ENCODE measurements at places on chromosomes 3 and 15.

- no peak for DNase-seq
These were observed 58.8 kb downstream of the SLCO2A1 start for GRCh38 chr3:133970916-133971315.

GRCh38 chr3:126476166-126477060 is 722 bp upstream of the ZXDC start:
- DNase-seq: peak; percentile 93

DNA sequence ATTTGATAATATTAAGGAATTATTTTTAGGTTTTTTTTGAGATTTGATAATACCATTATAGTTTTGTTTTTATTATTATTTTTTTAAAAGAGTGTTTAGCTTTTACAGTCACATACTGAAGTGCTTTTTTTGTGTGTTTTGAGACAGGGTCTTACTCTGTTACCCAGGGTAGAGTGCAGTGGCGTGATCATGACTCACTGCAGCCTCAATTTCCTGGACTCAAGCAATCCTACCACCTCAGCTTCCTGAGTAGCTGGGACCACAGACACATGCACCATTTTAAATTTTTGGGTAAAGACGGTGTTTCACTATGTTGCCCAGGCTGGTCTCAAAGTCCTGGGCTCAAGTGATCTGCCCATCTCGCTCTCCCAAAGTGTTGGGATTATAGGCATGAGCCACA is 73.0 kb downstream of the SUMF1 start:
- DNase-seq: no peak

- no peak for DNase-seq
These were observed 193.9 kb downstream of the ZNF621 start for GRCh38 chr3:40718681-40719080.

- DNase-seq: peak; percentile 33
These were observed 116.0 kb upstream of the PRICKLE2 start for GRCh38 chr3:64341296-64341695.

DNA sequence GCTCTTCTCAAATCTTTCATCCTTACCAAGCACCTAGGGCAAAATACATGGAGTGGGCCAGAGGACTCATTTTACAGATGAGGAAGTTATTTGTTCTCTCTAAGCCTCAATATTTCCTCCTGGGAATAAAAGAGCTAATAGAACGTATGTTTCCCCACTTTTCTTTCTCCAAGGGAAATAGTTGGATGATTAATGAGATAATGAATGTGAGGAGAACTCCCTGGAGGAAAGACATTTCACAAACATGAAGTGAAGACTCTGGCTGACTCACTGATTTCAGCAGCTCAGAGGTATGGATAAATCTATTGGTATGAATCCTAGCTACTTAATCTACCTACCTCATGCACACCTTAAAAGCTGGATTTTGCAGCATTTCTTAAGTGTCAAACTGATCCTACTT is 98.4 kb downstream of the ECT2 start:
- DNase-seq: no peak

GRCh38 chr3:32483772-32484171 is 18.9 kb downstream of the CMTM6 start:
- no peak for DNase-seq

DNA sequence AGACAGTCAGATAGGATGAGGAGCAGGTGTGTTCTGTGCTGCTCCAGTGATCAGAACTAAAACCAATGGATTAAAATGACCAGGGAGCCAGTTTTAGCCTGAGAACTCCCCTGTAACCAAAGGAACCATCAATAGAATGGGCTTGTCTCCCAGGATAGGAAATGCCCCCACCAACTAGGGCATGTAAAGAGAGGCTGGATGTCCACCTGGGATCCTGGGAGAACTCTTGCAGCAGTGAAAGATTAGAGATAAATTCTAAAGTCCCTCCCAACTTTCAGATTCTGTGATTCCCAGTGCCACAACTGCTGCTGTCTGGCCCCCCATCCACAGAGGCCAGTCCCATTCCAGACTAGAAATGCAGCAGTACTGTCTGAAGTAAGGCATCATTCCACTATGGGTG is 33.8 kb downstream of the HDC start:
- no peak for DNase-seq

DNA sequence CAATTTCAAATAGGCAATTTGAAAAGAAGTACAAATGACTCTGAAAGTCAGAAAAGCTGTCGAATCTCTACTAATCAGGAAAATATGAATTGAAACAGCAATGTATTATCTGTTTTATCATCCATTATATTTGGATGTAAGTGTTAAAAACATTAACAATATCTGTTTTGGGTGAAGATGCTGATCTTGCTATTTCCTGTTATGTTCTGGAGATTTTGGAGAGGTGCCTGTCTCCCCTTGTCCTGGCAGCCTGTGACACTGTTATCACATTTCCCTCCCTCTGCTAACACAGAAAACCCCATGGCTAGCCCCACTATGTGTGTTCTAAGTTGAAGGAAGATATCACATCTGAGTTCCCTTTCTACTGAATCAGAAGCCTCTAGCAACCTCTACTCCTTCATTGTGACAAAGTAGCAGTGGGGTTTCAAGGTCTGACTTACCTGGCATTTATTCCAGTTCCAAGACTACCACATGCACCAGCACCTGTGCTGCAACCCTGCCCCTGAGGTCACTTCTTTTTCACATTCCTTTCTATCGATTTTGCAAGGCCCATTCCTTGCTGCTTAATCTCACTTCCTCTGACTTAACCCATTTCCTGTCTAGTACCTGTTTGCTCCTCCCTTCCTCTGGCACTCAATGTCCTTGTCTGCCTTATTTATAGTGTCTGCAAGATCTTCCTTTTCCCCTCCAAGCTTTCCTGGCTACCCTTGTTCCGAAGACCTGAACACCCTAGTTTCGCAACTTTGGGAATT is 95.5 kb upstream of the COL8A1 start:
- no peak for DNase-seq

DNA sequence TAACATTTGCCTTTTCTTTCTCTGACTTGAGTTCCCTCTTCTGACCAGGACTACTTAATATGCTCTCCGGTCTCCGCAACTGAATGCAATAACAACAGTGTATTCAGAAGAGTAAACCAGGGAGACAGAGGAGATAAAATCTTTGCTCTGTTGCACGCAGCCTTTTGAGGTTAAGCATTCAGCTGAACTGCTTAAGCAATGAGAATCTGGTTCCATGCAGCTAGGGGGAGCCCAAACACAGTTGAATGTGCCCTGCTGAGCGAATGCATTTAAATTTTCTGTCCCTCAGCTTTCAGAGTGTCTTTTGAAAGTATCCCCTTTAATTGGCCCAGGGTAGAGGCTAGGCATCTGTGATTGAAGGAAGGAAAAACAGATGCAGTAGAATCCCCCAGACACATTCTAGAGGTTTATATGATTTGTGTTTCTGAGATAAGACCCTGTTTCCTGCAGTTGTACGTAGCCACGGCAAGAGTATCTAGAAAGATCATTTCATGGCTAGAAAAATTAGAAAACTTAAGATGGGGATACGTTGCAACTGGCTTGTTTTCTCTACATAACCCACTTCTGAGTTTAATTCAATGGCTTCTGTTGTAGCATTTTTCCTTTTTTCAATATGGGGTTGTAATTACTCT is 309.6 kb downstream of the TUSC7 start:
- peak; percentile 48 for DNase-seq

- DNase-seq: no peak
These were observed 63.2 kb downstream of the ILDR1 start for GRCh38 chr3:121958801-121959200.

DNA sequence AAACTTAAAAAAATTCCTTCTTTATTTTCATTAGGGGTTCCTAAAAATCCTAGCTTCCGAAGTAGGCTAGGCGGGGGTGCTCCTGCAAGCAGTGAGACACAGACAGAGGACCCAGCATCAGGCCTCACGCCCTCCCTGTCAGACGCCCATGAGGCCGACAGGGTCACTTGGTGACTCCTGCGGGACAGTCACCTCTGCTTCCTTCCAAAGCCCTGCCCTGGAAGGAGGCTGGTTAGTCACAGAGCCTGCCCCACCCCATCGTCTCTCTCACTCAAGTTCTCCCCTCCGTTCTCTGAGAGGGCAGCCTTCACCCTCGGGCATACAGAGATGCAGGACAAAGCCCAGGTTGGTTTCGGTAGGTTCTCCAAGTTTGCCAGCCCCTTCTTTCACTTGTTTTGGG is 38.6 kb downstream of the EHD4 start:
- DNase-seq: no peak

DNA sequence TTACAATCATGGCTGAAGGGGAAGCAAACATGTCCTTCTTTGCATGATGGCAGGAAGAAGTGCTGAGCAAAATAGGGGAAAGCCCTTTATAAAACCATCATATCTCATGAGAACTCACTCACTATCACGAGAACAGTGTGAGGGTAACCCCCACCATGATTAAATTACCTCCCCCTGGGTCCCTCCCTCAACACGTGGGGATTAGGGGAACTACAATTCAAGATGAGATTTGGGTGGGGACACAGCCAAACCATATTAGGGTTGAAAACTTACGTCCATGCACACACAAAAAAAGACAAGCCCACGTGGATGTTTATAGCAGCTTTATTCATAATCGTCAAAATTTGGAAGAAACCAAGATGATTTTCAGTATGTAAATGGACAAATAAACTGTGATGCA is 72.3 kb downstream of the RPL22L1 start:
- DNase-seq: no peak

DNA sequence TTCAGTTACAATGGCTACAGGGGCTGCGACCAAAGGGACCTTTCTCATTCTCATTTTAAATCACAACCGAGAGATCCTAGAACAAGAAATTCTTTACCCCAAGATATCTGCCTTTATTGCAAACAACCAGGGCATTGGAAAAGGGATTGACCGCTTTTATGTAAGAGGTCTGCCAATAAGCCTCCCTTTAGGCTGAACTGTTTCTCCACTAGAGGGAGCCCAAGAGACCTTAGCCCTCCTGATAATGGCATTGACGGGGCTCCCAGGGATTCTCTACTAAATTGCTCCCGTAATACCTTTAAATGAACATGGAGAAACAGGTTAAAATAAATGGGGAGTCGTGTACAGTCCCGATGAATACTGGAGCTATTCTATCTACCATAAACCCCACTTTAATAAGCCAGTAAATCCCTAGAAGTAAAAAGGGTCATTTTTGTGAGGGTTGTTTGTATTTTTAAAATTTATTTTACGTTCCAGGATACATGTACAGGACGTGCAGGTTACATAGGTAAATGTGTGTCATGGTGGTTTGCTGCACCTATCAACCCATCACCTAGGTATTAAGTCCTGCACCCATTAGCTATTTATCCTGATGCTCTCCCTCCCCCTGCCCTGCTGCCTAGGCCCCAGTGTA is 7.5 kb upstream of the IGSF10 start:
- peak; percentile 64 for DNase-seq

DNA sequence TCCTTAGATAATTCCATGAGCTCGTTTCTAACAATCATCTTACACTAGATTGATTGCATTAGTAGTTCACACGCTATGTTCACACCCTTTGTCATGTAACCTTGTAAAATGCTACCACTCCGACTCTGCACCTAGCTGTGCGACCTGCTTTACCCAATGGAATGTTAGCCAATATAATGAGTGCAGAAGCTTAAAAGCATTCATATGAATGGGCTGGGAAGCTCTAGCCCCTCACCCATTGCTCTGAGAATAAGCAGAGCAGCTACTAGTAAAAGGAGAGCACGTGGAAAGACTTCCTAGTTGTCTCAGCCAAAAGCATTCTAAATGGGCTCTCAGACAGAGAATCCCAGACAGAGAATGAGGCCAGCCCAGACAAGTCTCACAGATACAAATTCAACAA is 410.6 kb upstream of the UBE2E2 start:
- DNase-seq: no peak

DNA sequence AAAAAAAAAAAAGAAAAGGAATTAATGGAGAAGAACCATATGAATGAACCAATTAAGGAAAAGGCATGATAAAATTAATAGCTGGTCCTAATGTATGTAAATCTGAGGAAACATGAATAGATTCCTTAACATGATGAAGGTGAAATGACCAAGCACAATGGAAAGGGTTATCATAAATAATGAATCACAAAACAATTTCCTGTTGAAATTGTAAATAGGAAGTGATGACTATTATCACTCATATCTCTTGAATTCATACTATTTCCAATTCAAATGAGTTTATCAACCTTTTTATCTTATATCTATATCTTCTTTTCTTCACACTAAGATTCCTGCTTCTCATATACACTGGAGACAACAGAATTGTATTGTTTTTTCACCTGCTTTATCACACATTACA is 32.0 kb downstream of the AADACL2 start:
- DNase-seq: no peak

GRCh38 chr15:49645277-49645676 is 24.4 kb downstream of the DTWD1 start:
- DNase-seq: no peak

DNA sequence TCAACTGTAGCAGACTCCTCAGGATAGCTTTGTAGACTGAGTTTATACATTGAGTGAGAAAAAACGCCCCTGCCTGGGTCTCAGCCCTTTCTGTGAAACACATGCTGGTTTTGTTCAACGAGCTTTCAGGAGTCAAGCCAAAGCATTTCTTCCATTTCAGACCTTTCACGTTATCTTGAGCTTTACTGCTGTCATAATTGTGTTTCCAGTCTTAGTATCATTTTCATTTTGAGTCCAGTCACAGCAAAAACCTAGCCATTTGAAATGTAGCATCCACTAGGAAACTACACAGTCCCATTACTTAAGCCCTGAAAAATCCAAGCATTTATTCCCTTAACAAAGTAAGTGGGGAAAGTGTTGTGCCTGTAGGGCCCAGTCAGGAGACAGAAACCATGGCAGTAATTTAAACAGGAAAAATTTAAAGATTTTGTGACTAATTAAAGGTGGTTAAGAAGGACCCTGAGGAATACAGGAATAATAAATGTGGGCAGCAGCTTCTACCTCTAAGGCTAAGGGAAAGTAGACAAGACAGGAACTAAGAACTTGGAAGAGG is 110.1 kb upstream of the ABHD17C start:
- DNase-seq: no peak

Measured in iPS-NIHi11 (cell line).